ENCODE measurements at places on chromosomes 4 and X. TPM values are rescaled to one million over a fixed set of nuclear protein-coding genes. Genes with fewer than 3 reads are reported as not detected.

DNA sequence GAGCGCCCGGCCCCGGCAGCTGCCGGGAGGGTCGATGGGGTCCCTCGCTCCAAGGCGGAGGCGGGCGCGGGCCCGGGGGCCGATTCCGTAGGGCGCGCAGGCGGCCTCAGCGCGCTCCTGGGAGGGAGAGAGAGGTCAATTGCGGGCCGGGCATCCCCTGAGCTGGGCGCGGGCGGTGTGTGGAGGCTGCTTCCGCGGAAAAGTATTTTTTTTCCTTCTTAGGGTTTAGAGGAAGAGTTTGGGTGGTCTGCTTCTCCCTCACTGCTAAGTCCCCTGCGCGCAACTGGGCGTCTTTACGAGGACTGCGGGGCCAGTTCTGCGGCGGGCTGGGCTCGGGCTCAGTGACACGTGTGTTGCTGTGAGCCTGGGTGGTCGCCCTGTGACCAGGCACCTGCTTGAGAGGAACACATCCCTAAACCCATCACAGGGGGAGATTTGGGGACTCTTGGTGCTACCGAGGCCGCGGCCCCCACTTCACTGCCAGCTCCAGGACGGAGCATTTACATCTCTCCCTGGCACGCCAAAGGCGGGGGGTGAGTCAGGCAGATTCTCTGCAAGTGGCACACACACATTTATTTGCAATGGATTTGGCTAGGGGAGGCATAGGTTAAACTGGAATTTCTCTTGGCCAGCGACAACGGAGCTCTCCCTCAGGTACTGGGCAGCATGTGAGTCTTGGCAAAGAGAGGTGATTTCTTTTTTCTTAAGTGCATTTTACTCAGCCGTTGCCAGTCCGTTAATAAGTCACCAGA, 151.2 kb upstream of the SLC4A4 start:
- H3K4me3 ChIP-seq = peak overlapping the region; percentile 80
- peak overlapping the region; percentile 84 for H3K27ac ChIP-seq
- DNase-seq = peak; percentile 25
- peaks cover 3% of the 10 kb centered on the region for H3K27me3 ChIP-seq
- peaks cover 13% of the 10 kb centered on the region for H3K4me1 ChIP-seq

ATP2B3 gene
- not detected for total RNA-seq

- no peaks in the 10 kb centered on the region for H3K36me3 ChIP-seq
- no peaks in the 10 kb centered on the region for H3K4me1 ChIP-seq
Observed at GRCh38 chr4:174086829-174087799, 196.4 kb downstream of the FBXO8 start.

DNA sequence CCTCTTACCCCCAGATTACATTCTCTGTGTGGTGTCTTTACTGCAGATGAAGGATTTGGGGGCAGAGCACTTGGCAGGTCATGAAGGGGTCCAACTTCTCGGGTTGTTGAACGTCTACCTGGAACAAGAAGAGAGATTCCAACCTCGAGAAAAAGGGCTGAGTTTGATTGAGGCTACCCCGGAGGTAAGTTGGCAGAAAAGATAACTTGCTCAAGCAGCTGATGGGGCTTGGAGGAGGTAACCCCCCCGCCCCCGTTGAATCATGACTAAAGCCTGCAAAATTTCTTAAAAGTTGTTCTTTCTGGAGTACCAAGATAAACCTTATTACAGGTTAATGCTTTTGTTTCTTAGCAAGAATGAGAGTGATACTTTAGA, 1.5 kb downstream of the CCNG2 start:
- H3K27ac ChIP-seq = peak overlapping the region; percentile 87
- no peak for DNase-seq
- H3K4me3 ChIP-seq = peak overlapping the region; percentile 91
- H3K27me3 ChIP-seq = no peaks in the 10 kb centered on the region

ATP1B4 gene
- total RNA-seq = not detected

GRCh38 chrX:31024866-31025265, 47.0 kb downstream of the FTHL17 start:
- H3K36me3 ChIP-seq = no peaks in the 10 kb centered on the region
- H3K4me1 ChIP-seq = no peaks in the 10 kb centered on the region
- no peak overlapping the region for H3K27ac ChIP-seq
- H3K27me3 ChIP-seq = no peaks in the 10 kb centered on the region

PALLD gene
- 738 TPM for total RNA-seq

DNA sequence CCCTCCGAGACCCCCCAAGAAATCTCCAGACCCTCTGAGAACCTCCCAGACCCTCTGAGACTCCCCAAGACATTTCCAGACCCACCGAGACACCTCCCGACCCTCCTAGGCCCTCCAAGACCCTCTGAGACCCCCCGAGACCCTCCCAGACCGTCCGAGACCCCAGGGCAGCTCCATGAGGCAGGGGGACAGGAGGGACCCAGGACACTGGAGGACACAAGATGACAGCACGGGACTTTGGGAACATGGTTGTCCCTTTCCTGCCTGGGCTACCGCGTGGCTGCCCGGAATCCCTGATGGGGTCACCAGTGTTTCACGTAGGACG, 10.3 kb downstream of the CTBP1 start:
- no peaks in the 10 kb centered on the region for H3K27me3 ChIP-seq
- H3K4me3 ChIP-seq = no peak overlapping the region
- DNase-seq = no peak
- H3K36me3 ChIP-seq = peaks cover 58% of the 10 kb centered on the region

SASH3 gene
- 2.5 TPM for total RNA-seq

DNA sequence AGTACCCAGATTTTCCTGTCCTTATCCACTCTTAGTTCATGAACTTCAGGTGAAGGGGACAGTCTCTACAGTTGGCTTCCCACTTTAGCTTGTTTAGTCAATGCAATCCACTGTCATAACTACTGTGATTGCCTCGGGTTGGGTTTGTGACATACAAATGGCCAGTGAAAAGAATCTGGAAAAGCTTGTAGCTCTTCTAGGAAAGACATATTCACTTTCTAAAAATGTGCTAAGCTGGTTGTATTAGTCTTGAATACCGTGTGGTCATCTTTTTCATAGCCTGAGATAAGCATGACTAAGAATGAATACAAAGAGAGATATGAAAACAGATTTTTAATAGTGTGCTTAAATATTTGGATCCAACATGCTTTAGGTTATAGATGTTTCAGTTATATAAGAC, 1443.5 kb upstream of the IGFBP7 start:
- no peak for DNase-seq
- no peak overlapping the region for H3K27ac ChIP-seq
- H3K27me3 ChIP-seq = no peaks in the 10 kb centered on the region
- no peak overlapping the region for H3K4me3 ChIP-seq

TEX11 gene
- not detected for total RNA-seq

- H3K27me3 ChIP-seq = no peaks in the 10 kb centered on the region
- no peaks in the 10 kb centered on the region for H3K36me3 ChIP-seq
- H3K4me3 ChIP-seq = no peak overlapping the region
- DNase-seq = no peak
- H3K4me1 ChIP-seq = peaks cover 2% of the 10 kb centered on the region
Observed at GRCh38 chr4:109015413-109015810, 252.6 kb upstream of the ETNPPL start.

GRCh38 chrX:112991801-112992200, 151.2 kb upstream of the AMOT start:
- no peaks in the 10 kb centered on the region for H3K36me3 ChIP-seq
- H3K27me3 ChIP-seq = peaks cover 16% of the 10 kb centered on the region
- H3K4me3 ChIP-seq = no peak overlapping the region
- no peak overlapping the region for H3K27ac ChIP-seq
- DNase-seq = no peak
- H3K4me1 ChIP-seq = no peaks in the 10 kb centered on the region

GRCh38 chr4:169993531-169993930, 32.7 kb downstream of the MFAP3L start:
- DNase-seq = no peak
- H3K27ac ChIP-seq = no peak overlapping the region
- no peak overlapping the region for H3K4me3 ChIP-seq
- H3K4me1 ChIP-seq = no peaks in the 10 kb centered on the region
- no peaks in the 10 kb centered on the region for H3K27me3 ChIP-seq

ABRAXAS1 gene
- total RNA-seq = 7.0 TPM

DNA sequence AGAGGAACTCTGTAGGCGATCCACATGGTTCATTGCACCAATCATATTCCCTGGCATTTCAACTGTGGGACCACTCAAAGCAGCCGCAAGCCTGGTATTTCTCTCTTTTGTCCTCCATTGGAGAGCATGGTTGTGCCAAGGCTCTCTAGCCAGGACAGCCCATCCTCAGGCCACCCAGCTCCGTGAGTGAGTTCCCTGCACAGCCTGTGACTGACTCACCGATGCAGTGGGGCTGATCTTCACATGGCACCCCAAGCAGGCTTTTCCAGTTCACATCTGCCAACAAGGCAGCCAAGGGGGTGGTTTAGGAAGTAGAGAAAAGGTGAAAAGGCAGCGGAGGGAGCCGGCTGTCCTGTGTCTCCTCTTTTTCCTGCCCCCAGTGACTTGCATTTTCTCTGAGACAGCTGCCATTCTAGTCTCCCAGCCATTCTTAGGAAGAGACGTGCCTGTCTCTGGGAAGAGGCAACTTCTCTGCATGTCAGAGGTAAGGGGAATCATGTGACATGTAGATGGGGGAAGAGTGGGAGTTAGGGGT, 69.2 kb downstream of the MID1IP1 start:
- H3K27ac ChIP-seq = no peak overlapping the region
- DNase-seq = no peak
- H3K4me3 ChIP-seq = no peak overlapping the region
- H3K27me3 ChIP-seq = no peaks in the 10 kb centered on the region
- H3K36me3 ChIP-seq = no peaks in the 10 kb centered on the region
- H3K4me1 ChIP-seq = peaks cover 5% of the 10 kb centered on the region

DNA sequence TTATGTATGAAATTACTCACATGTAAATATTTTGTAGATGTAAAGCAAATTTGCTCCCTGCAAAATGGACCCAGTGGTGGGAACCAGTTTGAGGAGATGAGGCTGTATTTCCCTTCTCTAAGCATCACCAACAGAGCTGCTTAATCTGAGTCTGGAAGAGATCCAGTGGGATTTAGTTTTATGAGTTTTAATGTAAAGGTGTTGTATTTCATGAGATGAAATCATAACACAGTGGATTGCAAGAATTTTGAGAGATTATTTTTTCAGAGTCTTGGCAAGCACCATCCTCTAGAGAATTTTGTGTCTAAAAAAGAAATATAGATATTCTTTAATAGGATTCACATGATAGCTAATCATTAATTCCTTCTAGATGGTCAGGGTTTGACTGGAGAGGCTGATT, 35.6 kb upstream of the SFRP2 start:
- no peak overlapping the region for H3K27ac ChIP-seq
- no peak for DNase-seq
- H3K4me1 ChIP-seq = no peaks in the 10 kb centered on the region
- no peak overlapping the region for H3K4me3 ChIP-seq

DNA sequence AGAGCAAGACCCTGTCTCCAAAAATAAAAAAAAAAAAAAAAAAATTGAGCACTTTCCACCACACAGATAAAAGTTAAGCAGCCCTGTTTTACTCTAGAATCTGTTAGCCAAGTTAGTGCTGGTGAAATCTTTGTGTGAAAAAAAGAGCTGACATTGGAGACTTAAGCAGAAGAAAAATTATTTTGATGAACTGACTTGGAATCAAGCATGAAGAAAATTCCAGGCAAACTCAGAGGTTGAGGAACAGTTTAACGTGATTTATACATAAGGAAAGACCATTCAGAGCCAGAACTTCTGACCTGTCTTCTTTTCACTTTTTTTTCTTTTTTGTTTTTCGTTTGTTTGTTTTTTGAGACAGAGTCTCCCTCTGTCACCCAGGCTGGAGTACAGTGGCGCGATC, 79.6 kb upstream of the RBPJ start:
- DNase-seq = no peak
- H3K27me3 ChIP-seq = no peaks in the 10 kb centered on the region
- H3K27ac ChIP-seq = no peak overlapping the region
- no peaks in the 10 kb centered on the region for H3K36me3 ChIP-seq
- H3K4me3 ChIP-seq = no peak overlapping the region
- H3K4me1 ChIP-seq = no peaks in the 10 kb centered on the region

MAGEC3 gene
- not detected for total RNA-seq

- H3K27me3 ChIP-seq = peaks cover 73% of the 10 kb centered on the region
- H3K4me3 ChIP-seq = no peak overlapping the region
- no peak overlapping the region for H3K27ac ChIP-seq
- H3K4me1 ChIP-seq = no peaks in the 10 kb centered on the region
- H3K36me3 ChIP-seq = no peaks in the 10 kb centered on the region
Observed at GRCh38 chrX:108036298-108036973, 8.4 kb upstream of the VSIG1 start.

DNA sequence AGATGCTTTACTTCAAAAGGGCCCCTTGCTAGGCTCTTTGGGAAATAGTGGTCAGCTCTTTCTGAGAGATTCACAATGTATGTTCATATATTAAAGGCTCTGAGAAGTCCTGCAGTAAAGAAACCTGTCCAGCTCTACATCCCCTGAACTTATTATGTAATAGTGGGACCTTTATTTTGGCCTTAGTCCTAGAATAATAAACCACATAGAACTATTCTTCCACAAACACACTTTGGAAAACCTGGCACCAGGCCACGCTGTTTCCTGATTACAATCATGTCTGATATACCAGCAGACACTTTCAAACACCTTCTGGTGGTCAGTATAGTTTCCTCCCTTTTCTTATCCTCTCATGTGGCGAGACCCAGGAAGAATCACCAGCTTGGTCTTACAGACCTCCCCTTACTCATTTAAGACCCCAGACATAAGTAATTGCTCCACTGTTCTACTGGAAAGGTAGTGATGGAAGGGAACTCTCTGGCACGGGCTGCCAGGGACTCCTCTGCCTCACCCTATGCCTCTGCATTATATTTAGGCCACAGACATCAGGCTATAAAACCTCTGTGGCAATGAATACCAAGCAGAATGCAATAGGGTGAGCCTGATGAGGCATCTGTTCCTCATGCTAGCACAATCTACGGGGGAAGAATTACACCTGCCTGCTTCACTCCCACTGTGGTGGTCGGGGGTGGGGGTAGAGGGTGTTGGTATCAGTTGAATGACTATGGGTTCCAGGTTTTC, 5.7 kb upstream of the PPEF1 start:
- no peaks in the 10 kb centered on the region for H3K27me3 ChIP-seq
- no peak overlapping the region for H3K4me3 ChIP-seq
- H3K36me3 ChIP-seq = no peaks in the 10 kb centered on the region

SH3BGRL gene
- total RNA-seq = 22.1 TPM

GRCh38 chrX:46642145-46642544, 68.6 kb downstream of the CHST7 start:
- H3K27me3 ChIP-seq = peaks cover 14% of the 10 kb centered on the region
- H3K36me3 ChIP-seq = no peaks in the 10 kb centered on the region
- H3K27ac ChIP-seq = no peak overlapping the region
- H3K4me3 ChIP-seq = no peak overlapping the region

DGKK gene
- not detected for total RNA-seq

GRCh38 chr4:182338063-182338462, 94.9 kb downstream of the TENM3 start:
- H3K4me1 ChIP-seq = no peaks in the 10 kb centered on the region
- DNase-seq = no peak
- no peaks in the 10 kb centered on the region for H3K27me3 ChIP-seq
- H3K4me3 ChIP-seq = no peak overlapping the region

GRCh38 chrX:119101168-119101567, 26.4 kb downstream of the KIAA1210 start:
- H3K4me3 ChIP-seq = no peak overlapping the region
- no peak overlapping the region for H3K27ac ChIP-seq
- DNase-seq = no peak

NDNF gene
- 8.6 TPM for total RNA-seq

FAM241A gene
- total RNA-seq = 6.3 TPM

All from heart right ventricle (tissue), 16 donors.